Fibroblast of lung (primary cell): ENCODE measurements at places on chromosomes 1 and 21.

DNA sequence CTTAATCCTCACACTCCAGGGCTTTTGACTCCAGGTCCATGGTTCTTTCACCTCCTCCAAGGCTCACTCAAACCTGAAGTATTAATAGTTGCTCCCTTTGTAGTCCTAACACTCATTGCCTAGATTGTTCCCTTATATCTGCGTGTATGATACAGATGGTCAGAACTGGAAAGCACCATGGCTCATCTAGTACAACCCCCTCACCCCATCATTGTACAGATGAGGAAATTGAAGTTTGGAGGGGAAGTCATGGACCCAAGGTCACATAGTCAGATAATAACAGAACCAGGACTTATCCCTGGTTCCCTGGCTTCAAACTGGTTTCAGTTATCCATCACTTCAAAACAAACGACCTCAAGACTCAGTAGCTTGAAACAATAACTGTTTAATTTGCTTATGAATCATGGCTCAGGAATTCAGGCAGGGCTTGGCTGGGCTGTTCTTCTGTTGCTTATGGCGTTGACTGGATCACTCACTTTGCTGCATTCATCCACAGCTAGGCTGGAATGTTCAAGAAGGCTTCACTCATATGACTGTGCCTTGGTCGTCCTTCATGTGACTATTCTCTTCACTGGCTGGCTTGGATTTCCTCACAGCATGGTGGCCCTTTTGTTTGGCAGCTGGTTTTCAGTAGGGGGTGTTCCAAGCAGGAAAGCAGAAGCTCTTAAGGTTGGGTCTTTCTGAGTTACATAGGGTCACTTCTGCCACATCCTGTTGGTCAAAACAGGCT lies 5.0 kb downstream of the NOS1AP start:
- no peak for DNase-seq

DNA sequence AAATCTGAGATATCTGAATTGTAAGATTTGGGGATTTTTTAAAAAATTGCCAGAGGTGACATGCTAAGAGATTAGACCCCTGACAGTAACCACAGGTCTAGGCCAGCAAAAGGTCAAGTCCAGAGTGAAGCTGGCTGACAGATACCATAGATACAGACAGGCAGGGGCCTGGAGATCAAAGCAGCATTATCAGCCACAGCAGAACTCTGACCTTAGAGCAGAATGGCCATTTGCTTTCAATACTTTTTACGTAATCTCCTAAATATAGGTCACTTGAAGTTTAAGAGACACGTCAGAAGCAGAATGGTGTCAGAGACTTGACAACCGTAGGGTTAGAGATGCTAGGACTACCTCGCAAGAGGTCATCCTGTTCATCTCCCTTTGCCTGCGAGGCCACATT lies 40.8 kb upstream of the RXRG start:
- no peak for DNase-seq

DNA sequence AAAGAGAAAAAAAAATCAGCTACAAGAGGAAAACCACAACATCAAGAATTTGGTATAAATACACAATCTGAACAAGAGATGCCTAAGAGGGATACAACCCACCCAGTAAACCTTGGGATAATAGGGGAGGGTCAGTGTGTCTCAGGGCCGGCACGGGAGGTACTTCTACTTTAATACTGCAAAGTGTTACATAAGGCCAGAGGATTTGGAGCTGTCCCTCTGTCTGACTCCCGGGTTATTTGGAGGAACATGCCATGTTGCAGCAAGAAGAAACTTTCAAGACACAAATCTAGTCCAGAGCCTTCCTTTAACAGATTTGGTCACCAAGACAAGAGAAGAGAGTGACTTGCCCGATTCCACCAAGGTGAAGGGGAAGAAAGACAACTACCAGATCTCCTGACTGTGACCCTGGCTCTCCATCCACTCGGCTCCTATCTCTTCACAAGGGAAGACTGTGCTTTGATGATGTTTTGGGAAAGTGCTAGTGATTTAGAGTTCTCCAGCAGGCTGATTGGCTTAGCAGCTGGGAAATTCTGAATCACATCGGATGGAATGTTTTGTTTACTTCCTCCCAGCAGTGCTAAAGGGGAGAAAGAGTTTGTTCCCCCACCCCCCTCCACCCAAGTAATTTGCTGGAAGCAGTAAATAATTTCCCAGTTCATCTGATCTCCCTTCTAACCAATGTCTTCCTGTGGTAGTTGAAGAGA lies 29.3 kb downstream of the SGIP1 start:
- peak; percentile 91 for DNase-seq

DNA sequence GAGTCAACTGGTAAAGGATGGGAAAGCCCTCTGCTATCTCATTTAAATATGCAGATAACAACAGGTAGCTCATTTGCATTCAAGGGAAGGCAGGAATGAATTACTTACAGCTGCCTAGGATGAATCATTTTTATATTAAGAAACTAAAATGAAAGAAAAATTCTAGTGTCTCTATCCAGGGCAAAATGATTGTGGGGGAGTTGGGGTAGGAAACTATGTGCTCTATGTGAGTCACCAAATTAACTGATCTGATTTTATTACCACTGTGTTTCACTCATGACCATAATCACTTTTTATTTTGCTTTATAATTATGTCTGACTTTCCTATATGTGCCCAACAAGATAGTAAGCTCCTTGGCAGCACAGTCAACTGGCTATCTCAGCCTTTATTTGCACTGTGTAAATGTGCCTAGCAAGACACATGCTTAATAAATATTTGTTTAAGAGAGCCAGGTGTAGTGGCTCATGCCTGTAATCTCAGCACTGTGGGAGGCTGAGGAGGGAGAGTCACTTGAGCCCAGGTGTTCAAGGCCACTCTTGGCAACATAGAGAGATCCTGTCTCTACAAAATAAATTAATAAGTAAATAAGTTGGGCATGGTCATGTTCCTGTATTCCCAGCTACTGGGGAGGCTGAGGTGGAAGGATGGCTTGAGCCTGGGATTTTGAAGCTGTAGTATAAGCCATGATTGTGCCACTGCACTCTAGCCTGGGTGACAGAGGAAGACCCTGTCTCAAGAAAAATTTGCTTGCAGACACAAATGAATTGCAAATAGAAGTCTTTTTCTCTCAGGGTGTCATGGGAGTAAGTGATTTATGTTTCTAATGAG lies 84.1 kb downstream of the SPAG17 start:
- peak; percentile 44 for DNase-seq
